ENCODE measurements at places on chromosomes 3 and 15. TPM values are rescaled to one million over a fixed set of nuclear protein-coding genes. Genes with fewer than 3 reads are reported as not detected.

Gene SSUH2
- 0.19 TPM for total RNA-seq

Gene ATP13A5
- total RNA-seq: not detected

Gene CCR9
- not detected for total RNA-seq

Gene TRIM42
- not detected for total RNA-seq

Gene ADAMTS17
- total RNA-seq: 1.1 TPM

Gene PLA1A
- 0.31 TPM for total RNA-seq

Gene CPEB1
- total RNA-seq: not detected

Gene ARPIN
- total RNA-seq: not detected

GRCh38 chr3:17994167-17994566 is 251.7 kb upstream of the TBC1D5 start:
- no peak for DNase-seq

GRCh38 chr3:33174711-33175414 is 43.7 kb downstream of the SUSD5 start:
- no peak for DNase-seq

DNA sequence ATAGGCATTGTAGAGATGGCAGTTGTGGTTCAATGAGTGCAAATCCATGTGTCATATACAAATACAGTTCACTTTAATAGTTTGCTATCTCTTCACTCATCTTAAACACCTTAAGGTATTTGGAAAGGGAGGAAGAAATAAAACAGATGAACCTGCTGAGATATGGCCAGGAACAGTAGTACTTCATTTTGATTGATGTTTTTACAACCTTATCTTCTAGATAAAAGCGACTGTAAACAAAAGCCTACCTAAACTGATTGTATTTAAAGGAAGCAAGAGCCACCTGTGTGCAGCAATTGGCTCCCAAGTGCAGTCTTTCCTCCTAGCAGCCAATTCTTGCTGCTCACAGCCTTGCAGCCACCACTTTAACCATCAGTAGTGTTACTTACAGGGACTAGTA is 217.7 kb downstream of the CDIN1 start:
- no peak for DNase-seq

GRCh38 chr15:59867086-59867855 is 136.8 kb upstream of the FOXB1 start:
- DNase-seq: no peak

DNA sequence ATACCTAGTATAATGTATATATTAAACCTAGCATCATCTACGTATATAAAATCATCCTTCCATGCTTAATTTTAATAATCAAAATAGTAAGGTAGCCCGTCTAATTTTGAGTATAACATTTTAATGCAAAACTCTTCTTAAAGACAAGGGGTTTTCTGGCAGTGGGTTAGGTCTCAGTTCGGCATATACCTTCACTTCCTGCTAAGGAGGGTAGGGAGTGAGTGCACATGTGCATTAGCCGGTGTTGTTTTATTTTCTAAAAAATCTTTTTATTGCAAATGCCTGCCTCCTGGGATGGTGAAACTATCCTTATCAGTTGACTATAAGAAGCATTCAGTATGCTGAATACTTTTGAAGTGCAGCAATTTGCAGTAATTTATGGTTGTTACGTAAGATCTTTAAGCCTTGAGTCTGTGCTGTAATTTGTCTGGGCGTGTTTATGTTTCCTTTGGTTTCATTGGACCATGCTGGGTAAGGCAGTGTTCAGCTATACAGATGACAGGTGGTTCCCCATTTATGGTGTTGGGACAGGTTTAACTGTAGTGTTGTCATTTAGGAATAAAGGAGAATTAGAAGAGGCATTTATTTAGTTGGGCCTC is 11.7 kb downstream of the ARHGEF26 start:
- no peak for DNase-seq

DNA sequence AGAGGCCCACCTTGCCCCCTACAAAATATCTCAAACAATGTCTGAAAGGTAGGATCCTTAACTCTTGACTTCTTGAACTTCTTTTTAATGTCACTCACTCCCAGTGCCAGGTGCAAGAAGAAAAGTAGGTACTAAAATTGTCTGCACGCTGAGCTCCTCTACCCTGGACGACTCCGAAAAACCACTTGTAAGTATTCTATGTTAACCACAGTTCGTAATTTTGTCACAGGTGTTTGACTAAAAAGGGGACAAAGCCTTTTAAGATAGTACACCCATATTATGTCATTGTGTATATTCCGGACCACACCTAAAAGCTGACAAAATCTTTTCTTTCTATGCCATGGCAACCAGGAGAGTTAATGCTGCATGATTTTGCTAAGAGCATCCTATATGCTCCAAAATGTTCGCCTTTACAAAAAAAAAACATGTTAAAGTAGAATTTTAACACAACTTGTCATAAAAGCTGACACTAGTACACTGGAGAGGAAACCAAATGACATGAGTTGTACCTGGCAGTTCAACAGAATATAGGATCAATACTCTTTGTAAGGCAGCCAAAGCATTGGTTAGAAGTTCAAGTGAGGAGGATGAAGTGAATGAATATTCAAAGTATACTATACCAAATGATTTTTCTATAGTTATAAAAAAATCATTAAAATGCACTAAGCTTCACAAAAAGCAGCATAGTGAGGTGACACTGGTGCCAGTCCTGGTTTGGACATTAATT is 210.5 kb downstream of the FOXP1 start:
- DNase-seq: no peak

DNA sequence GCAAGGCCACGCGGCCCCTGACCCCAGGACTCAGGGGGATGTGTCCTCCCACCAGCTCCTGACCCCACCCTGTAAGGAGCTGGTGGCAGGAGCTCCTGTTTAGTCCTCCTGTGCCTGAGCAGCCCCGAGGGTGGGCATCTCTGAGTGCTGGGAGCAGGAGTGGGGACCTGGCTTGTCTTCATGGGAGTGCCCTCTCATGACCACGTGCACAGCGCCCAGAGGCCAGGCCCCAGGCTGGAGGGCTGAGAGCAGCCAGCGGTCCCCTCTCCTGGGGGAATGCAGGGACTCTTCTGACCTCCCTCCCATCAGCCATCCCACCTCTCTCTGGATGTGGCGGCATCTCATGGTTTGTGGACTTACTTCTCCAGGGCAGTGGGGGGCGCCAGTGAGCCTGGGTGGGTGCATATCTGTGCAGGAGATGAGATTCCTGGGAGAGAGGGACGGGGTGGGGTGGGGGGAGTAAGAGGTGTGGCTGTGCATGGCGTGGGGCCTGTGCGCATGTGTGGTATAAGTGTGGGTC is 205.6 kb downstream of the TBC1D2B start:
- DNase-seq: no peak

- DNase-seq: no peak
Observed at GRCh38 chr15:96170979-96171739, 159.3 kb upstream of the NR2F2 start.

GRCh38 chr3:117512975-117513374 is 803.4 kb downstream of the TUSC7 start:
- DNase-seq: no peak

DNA sequence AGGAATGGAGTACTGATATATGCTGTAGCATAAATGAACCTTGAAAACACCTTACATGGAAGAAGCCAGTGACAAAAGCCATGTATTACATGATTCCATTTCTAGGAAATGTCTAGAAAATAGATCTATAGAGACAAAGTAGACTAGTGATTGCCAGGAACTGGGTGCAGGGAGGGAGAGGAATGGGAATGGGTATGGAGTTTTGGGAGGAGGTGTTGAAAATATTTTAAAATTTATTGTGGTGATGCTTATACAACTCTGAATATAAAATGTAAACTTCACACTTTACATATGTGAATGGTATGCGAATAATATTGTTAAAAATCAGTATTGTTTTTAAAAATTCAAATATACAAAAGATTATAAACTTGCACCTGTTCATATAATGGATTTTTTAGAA is 22.5 kb downstream of the ATP1B3 start:
- no peak for DNase-seq

DNA sequence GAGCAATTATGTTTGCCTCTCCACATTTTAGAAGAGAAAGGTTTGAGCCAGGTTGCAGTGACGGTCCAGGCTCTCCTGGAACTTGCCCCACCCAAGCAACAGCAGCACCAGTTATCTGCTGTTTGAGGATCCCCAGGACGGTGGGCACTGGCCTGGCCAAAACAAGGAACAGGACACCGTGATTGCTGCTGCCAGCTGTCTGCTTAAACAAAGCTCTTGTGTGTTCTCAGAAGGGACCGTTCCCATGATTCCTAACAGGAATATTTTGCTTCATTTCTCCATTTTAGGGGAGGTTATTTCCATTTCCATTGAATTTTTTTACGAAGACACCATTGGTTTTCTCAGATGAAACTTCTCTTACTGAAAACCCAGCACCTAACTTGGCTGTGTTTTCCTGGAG is 66.4 kb upstream of the RPL35A start:
- no peak for DNase-seq

DNA sequence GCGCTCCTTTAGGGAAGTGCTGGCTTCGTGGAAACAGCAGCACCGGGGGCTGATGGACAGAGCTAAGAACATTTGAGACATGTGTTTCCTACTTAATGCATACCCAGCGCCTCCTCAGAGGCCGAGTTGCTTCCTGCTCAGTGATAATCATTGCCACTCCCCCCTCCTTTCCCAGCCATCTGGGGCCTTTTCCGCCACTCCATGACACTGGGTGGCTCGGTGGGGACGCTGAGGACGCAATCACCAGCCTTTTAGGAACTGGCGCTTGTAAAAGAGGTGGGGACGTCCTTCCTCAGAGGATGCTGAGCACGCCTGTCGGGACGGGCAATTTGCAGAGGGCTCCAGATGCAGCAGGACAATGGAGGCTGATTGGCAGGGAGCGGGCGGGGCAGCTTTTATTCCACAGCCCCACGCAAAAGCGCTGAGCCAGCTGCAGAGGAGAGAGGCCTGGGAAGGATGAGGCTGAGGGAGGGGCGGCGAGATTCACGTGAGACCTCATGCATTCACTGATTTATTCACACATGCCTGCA is 22.2 kb upstream of the IQSEC1 start:
- no peak for DNase-seq

DNA sequence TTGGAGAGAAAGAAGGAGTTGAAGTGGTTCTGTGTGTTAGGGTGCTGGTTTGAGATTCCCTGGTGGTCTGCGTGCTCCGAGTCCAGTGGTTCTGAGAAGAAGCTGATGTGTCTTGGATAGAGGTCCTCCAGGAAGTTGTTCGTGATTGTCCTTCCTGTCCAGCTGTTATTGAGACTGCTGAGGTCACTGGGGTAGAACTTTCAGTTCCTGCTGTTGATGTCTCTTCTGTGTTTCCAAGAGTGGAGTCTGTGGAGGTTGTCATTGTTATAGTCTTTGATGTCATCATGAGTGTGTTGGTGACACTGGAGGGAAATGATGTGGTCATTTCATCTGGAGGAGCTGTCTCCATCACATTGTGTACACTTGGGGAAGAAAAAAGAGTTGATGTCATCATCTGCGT is 20.8 kb downstream of the MUC4 start:
- DNase-seq: no peak

DNA sequence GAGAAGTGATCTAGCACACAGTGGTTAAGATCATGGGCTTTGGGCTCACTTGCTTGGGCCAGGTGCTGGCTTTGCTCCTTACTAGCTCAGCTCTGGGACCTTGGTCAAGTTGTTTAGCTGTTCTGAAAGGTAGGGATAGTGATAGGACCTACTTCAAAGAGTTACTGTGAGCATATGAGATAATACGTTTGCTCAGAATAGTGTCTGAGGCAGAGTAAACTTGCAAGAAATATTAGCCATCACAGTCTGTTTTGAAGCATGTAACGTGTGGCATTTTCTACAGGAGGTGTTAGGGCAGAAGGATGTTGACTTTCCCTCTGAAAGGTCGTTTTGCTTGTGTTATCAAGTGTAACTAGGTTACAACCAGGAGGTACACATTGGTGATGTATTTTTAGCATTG is 34.5 kb upstream of the NFKBIZ start:
- DNase-seq: no peak

GRCh38 chr15:46316024-46316423 is 681.2 kb downstream of the SQOR start:
- DNase-seq: no peak

DNA sequence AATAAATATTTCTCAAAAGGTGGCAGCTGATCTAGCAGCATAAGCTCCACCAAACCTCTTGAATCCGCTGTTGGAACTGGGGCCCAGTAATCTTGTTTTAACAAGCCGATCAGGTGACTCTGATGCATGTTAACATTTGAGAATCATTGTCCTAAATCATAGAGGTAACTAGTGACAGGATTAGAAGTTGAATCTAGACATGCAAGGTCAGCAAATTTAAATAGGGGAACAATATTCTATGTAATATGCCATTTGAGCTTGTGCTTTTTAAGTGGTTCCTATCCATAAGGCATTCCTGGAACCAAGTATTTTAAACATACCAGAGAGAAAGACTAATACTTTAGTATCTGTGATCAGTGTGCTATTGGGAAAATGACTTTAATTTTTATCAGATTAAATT is 412.8 kb downstream of the PYDC2 start:
- DNase-seq: no peak

All from activated CD4-positive, alpha-beta T cell treated with anti-CD3 and anti-CD28 coated beads, Interleukin-2, amount 10 ng/mL, durations not matched to agents 24 days and 14 days (primary cell).